CD4-positive, alpha-beta T cell treated with Interleukin-21 for 1 hour (primary cell): ENCODE measurements at places on chromosomes 11 and 22.

DNA sequence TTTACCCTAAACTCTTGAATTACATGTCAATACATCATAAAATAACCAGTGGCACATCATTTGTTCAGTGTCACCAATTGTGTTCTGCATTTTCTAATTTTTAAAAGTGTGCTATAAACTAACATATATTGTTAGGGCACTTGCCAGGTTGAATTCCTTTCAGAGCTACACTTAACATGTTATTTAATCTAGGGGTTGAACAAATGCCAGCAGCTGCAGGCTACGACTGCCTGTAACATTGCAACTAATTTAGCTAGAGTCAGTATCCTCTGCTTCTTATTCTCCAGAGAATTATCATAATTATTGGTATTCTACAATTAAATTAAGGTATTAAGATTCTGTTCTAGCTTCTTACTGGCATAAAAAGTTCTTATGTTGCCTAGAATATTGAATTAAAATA, 46.4 kb upstream of the ARHGAP42 start:
- DNase-seq: no peak

GRCh38 chr22:21055564-21055834, 9.8 kb downstream of the LRRC74B start:
- DNase-seq: no peak

DNA sequence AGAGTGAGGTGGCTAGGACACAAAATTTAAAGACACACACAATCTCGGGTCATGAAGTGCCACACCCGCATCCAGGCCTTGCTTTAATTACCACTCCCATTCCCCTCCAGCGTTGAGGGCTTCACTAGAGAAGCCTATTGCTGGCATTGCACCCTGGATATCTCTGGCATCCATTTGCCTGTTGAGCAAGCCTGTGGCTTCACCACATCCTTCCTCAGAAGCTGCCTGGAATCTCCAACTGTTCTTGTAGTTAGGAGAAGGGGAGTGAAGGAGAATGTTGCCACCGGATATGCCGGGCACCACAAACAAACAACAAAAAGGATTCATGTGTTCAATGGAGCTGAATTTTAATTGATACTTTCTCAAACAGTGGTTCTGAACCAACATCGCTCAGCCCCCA, 34.4 kb upstream of the RCN1 start:
- no peak for DNase-seq

GRCh38 chr22:41384128-41384527, 2.4 kb downstream of the TEF start:
- DNase-seq: no peak

DNA sequence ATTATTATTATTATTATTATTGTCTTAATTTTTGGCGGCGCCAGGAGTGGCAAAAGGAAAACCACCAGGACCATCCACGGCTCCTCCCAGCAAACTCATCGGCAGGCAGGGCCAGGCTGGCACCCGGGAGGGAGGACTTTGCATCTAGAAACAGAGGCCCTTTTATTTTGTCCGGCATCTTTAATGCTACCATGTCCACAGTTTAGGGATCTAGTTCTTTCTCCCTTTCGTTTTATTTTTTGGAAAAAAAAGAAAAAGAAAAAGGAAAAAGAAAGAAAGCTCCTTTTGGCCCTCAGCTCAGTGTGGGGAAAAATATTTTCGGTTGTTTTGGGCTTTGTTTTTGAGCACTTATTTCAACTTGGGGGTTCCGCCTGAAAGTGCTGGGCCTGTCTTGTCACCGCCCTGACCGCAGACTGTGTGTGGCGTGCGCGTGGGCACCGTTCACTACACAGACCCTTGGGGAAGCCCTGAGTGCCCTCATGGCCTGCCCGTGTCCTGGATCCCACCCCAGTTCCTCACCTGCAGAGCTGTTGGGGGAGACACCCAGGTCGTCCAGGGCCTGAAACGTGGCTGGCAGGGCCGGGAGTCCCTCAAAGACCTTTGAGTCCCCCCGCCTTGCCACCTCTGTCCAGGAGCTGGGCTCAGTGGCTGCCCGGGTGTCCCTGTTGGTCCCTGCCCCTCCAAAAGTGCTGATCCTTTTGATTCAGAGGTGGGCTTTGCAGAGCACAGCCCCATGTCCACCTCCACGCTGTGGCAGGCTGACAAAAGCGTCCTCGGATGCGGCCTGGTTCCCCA, 69.1 kb upstream of the PPARA start:
- DNase-seq: no peak

GRCh38 chr11:90465553-90465952, 242.7 kb upstream of the CHORDC1 start:
- no peak for DNase-seq
